NCI-H510A treated with DMSO at 0.1 percent for 48 hours (cell line): ENCODE measurements at places on chromosomes 2 and 18.

DNA sequence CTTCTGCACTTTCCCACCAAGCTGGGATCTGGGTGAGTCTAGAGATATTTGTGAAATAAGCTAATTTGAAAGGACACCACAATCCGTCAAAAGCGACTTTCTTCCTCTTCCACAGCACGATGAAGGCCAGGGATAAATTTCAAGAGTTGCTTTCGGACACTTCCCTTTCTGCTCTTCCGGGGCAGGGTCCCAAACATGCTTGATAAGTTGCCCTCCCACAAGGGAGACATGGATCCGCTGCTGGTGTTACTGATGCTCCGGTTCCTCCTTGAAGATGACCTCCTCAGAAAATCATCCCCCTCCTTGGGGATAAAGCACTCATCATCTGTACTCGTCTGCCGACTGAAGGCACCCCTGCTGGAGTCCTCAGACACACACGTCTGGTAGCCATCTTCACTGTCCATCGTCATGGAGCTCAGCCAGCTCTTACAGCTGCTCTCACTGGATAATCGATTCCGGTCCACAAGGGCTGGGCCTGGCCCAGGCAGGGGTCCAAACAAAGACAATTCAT is 28.2 kb downstream of the CYTIP start:
- DNase-seq, result no peak

DNA sequence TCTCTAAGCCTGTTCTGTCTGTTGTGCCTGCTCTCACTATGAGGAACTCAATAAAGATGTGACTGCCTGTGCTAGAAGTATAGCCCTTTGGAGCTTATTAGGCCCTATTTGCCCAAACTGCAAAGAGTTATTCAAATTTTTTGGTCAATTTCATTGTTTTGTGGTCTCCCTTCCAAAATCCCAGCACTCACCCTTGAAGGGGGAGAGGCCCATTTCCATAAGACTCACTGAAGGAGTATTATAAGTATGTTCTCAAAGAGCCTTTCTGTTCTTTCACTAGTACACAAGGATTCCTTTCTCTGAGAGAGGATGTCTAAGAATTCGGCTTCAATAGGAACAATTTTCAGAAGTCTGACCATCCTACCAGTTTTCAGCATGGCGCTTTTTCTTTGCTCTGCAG is 641.9 kb upstream of the REG3G start:
- no peak for DNase-seq

GRCh38 chr2:238697193-238698071 is 150.5 kb upstream of the TWIST2 start:
- DNase-seq, result no peak

GRCh38 chr18:53458944-53459580 is 765.4 kb downstream of the MBD2 start:
- DNase-seq, result no peak

GRCh38 chr2:128941751-128942150 is 623.1 kb upstream of the HS6ST1 start:
- DNase-seq, result no peak
